ENCODE measurements at places on chromosomes 11 and 22.

GRCh38 chr11:35798983-35799382 lies 136.4 kb downstream of the TRIM44 start:
- DNase-seq, result no peak

GRCh38 chr11:85086504-85087284 lies 540.5 kb downstream of the DLG2 start:
- no peak for DNase-seq

DNA sequence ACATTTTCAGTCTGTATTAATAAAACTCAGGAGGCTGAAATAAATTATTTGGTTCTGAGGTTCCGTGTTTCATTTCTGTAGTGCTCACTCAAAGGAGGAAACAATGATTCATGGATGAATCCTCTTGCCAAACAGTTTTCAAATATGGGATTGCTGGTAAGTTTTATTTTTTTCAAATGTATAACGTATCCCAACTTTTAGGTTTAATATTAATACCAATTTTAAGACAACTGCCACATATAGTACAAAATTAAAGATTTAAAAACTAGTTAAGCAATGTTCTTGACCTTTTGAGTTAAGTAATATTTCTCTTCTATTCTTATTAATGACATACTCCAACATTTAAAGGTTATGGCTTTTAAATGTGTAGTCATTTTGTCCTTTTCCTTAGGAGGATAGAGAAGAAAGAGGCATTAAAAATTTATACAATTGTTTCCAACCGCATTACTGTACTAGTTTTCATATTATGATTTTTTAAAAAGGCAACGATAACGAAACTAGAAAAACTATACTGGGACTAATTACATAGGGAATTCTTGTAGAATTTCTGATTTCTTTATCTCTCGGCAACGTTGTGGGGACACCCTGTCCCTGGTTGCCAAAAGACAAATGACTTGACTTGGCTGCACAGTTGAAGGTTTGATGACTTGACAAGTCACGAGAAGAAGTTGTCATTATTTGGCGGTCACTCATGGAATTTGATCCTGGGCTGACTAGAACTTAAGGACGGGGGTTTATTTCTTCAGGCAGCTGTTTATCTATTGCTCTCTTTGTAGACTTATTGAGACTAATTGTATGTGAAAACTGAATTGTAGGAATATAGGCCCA lies 69.1 kb upstream of the ADSL start:
- no peak for DNase-seq

DNA sequence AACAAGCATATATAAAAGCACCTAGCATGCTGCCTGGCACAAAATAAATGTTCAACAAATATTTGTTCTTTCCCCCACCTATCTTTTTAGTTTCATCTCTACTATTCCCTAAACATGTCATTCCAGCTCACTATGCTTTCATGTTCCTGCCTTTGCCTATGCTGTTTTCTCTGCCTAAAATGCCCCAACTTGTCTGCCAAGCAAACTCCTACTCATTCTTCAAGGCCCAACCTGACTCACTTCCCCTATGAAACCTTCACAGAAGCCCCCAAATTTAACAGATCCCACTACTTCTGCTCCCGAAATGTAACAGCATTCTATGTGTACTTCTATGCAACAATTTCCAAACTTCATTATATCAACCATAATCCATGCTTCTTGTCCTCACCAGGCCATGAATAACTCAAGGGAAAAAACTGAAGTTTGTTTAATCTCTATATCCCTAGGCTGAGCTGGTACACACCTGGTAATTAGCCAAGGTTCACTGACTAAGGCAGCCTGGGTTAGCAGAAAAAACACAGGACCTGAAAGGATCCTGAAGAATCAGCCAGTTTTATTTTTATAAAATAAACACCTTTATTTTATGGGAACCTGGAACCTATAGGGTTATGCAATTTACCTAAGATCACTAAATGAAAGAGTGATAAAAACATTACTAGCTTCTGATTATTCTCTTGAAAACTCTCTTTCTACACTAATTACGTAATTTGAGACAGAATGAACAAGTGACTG lies 72.2 kb downstream of the PAK1 start:
- DNase-seq, result no peak

DNA sequence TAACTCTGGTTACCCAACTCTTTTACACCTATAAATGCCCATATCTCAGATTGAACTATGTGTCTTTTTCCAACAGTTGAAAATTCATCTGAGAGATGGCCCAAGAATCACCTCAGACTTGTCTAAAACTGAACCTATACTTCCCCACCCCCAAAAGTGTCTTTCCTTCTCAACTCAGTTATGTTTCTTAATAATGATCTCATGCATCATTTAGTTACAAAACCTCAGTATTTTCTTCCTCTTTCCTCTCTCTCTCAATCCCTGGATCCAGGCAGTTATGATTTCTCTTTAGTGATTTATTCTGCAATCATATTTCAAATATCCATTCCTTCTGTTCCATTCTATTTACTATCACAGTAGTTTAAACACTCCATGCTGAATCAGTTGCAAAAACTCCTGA lies 32.3 kb upstream of the ADSL start:
- no peak for DNase-seq

- DNase-seq, result peak; percentile 62
These were observed 26.7 kb upstream of the TOLLIP start for GRCh38 chr11:1335811-1336761.

DNA sequence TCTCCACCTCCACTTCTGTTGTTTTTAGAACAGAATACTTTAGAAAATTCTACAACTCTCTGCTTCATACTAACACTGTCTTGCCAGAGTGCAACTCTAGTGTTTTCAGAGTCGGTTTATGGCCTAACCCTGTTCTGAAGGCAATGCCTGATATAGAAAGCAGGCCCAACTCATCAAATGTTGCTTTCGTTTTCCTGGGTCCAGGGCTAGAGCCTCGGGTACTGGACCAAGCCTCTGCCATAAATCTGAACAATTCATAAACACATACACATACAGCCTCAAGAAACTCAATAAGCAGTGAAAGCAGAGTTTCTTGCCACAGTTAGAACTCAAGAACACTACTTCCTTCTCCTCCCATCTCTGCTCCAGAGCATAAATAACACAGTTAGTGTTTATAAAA lies 9.8 kb downstream of the TMEM218 start:
- DNase-seq, result no peak

DNA sequence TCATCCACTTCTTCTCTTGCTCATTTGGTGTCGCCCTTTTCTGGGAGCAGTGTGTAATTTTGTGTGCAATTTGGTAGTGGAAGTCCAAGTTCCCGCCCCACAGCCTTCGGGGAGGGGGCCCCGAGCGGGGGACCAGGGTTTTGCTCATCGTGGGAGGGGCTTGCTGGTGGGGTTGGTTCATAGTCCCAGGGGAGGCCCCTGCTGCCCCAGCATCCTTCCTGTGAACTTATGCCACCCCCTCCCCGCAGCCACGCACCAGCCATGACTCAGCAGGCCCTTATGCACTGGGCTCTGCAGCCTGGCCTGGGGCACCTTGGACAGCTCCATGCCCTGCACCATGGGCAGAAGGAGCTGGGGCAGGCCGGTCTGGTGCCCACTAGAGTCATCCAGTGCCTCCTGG lies 1183.6 kb downstream of the BRD1 start:
- DNase-seq, result no peak

GRCh38 chr11:123166071-123166559 lies 28.9 kb downstream of the CLMP start:
- DNase-seq, result no peak

- no peak for DNase-seq
These were observed 4.6 kb downstream of the ISX start for GRCh38 chr22:35070451-35071093.

GRCh38 chr11:65646288-65646957 lies 8.5 kb downstream of the SIPA1 start:
- no peak for DNase-seq

DNA sequence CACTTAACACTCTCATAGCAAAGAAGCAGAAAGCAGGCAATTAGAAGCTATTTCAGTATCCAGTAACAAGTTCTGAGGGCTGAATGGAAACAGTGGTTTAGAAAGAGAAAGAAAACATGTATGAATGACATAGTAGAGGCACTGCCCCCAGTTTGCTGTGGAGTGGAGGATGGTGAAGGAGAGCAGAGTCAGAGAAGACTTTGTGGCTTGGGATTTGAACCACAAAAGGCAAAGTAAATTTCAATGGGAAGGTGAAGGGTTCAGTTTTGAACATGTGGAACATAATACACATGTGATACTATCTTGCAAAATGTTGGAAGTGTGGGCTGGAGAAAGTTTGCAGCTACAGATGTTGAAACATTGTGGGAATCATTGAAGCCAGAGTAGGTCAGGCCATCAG lies 81.4 kb downstream of the SNX19 start:
- no peak for DNase-seq

- no peak for DNase-seq
These were observed 68.0 kb downstream of the USP47 start for GRCh38 chr11:11909727-11910126.

DNA sequence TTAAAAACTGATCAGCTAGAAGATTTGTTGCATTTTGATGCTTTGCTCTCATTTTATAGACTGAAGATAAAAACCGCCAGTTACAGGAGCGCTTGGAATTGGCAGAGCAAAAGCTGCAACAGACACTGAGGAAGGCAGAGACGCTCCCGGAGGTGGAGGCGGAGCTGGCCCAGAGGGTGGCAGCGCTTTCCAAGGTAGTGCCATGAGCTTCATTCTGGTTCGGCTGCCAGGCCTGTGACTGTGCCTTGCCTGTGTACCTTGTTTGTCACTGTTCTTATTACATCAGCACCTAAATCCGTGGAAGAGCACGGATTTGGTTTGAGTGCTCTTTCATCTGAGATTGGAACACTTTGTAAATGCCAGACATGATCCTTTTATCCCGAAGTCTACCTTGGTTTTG lies 61.4 kb downstream of the PPFIA1 start:
- DNase-seq, result no peak

GRCh38 chr11:34165786-34166555 lies 60.5 kb downstream of the NAT10 start:
- no peak for DNase-seq

DNA sequence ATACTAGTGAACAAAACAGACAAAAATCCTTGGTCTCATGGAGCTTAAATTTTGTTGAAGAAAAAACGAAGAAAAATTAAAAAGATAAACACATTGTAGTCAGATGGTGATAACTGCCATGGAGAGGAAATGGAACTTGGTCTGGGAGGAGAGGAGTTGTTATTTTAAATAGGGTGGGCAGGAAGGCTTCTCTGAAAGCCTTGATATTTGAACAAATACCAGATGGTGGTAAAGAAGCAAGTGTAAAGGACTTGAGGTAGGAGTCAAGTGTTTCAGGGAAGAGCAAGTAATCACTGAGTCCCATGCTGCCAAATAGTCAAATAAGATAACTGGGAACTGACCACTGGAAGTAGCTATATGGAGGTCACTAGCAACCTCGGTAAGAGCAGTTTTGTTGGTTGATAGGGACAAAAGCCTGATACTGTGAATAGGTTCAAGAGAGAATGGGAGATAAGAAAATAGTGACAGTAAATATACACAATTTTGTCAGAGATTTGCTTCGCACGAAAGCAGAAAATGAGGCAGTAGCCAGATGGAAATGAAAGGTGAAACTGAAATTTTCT lies 55.1 kb downstream of the SESN3 start:
- DNase-seq, result no peak

DNA sequence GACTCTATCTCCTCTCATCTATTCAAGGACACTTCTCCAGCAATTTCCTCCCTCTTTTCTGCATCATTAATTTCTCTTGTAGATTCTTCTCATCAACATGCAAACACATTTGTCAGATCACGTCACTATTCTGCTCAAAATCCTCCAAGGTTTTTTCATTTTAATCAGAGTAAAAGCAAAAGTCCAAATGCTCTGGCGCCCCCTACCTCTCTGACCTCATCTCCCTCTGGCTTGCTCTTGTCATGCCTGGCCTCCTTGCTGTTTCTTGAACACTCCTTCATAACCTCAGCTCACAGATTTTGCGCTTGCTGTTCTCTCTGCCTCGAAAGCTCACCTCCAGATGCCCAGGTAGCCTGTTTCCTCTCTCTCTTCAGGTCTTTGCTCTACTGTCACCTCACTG lies 22.4 kb downstream of the RTCB start:
- DNase-seq, result no peak

- DNase-seq, result no peak
These were observed 1.5 kb downstream of the LRRC75B start for GRCh38 chr22:24591286-24591830.

DNA sequence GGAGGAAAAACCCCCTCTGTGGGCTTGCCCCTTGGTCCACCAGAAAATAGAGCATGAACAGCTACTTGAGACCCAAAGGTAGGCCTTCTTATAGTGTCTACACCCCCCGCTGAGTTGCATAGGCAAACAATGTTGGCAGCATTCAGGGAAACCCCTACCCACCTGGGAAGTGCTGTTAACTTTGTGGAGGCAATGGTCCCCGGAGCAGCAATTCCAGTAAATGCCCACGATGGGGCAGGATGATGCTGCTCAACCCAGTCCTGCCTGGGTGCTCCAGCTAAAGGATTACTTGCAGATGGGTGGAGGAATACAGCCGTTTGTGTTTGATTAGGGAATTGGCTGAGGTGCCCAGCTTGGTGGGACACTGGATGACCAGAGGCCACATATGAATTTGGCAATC lies 381.3 kb upstream of the ANO5 start:
- DNase-seq, result no peak

DNA sequence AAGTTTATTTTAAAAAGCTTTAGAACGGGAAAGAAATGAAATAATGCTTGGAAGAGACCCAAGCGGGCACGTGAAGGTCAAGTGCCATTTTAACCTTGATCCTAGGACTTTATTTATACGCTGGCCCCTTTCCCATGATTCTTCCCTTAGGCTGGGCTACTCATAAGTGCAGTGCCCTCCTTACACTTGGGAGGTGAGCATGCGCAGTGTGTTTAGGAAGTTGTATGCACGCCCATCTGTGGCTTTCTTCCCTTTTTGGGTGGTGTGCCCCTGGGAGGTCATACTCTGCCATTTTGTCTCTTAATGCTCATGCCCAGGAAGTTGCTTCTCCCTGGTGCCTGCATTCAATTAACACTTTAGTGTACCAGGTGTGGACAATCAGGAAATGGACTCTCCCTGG lies 239.7 kb downstream of the SWAP70 start:
- no peak for DNase-seq

DNA sequence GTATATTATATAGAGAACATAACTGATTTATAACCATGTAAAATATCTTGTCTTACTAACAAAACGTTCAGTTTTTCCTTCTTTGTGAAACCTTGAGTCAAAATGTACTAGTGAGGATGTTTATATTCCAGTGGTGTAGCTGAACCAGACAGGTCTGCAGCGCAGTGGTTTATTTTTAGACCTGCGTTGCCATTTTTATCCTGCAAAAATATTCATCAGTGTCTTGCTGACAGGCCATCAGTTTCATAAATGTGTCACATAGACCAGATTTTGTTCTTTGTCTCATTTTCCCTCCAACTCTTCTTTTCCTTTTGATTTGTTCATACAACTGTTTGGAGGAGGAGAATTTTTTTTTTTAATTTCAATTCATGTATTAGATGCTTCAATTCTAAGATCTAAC lies 43.1 kb downstream of the HSD17B12 start:
- no peak for DNase-seq

- no peak for DNase-seq
These were observed 44.7 kb downstream of the CCDC90B start for GRCh38 chr11:83241291-83241946.

- no peak for DNase-seq
These were observed 15.5 kb downstream of the FLI1 start for GRCh38 chr11:128709402-128709801.

GRCh38 chr11:73748300-73748699 lies 12.6 kb downstream of the RAB6A start:
- DNase-seq, result no peak

All from T-helper 1 cell (primary cell).